ENCODE measurements at places on chromosomes 7 and 10.

DNA sequence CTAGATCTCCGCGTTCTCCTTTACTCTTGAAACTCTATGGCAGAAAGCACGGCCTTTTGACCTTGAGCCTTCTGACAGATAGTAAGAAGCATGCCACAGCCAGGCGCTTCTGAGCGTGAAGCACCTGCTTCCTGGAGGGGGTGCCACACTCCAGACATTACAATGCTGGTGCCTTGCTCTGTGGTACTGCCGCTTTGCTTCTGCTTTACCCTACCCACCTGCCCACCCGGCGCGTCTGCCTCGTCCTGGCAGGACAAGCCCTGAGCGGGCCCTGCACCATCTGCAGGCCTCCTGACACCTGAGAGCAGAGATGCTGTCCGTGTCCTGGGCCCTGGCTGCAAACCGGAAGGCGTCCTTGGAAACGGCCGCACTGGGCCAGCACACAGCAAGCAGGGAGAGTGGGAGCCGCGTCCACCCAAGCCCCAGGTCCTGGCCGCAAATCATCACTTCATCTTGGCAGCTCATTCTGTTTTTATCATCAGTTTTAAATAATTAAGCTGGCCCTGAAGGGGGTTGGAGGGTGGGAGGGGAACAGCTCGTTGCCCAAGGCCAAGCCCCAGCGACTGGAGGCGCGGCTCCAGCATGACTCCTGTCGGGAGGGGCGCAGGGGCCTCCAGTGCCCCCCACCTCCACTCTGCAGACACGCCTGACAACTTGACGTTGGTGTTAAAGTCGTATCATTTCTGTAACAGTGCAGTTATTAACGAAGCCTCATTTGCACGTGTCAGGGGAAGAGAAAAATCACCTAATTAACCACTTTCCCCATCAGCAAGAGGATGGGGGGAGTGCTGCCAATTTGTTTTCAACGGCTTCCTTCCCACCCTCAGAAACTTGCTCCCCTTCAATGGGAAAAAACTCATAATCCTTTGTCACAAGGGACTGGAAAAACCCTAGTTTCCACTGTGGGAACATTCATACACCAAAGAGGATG, 132.2 kb downstream of the MAD1L1 start:
- no peak for DNase-seq
- H3K4me3 ChIP-seq: no peak overlapping the region
- no peaks in the 10 kb centered on the region for H3K27me3 ChIP-seq
- H3K4me1 ChIP-seq: peaks cover 23% of the 10 kb centered on the region
- peaks cover 2% of the 10 kb centered on the region for H3K36me3 ChIP-seq

DNA sequence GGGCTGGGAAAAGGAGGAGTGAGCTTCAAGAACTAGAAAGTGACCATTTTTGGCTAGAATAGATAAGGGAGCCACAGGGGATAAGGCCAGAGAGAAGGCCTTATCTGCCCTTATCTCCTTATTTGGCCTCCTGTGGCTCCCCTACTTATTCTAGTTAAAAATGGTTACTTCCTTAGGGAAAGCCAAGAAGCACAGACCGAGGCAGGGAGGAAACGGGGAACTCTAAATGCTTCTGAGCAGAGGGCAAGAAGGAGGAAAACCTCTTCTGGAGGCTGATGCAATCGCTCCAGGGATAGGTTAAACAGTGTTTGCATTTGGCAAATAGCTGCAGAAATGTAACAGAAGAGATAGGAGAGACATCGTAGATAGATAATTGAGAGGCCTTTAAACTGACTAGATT, 18.6 kb downstream of the NRP1 start:
- no peaks in the 10 kb centered on the region for H3K36me3 ChIP-seq
- no peak for DNase-seq
- no peak overlapping the region for H3K27ac ChIP-seq
- no peaks in the 10 kb centered on the region for H3K27me3 ChIP-seq
- H3K4me1 ChIP-seq: no peaks in the 10 kb centered on the region

GRCh38 chr7:148262721-148263229, 327.8 kb upstream of the C7orf33 start:
- no peaks in the 10 kb centered on the region for H3K36me3 ChIP-seq
- H3K27me3 ChIP-seq: no peaks in the 10 kb centered on the region
- H3K4me1 ChIP-seq: peaks cover 1% of the 10 kb centered on the region
- peak; percentile 68 for DNase-seq
- H3K4me3 ChIP-seq: no peak overlapping the region

DNA sequence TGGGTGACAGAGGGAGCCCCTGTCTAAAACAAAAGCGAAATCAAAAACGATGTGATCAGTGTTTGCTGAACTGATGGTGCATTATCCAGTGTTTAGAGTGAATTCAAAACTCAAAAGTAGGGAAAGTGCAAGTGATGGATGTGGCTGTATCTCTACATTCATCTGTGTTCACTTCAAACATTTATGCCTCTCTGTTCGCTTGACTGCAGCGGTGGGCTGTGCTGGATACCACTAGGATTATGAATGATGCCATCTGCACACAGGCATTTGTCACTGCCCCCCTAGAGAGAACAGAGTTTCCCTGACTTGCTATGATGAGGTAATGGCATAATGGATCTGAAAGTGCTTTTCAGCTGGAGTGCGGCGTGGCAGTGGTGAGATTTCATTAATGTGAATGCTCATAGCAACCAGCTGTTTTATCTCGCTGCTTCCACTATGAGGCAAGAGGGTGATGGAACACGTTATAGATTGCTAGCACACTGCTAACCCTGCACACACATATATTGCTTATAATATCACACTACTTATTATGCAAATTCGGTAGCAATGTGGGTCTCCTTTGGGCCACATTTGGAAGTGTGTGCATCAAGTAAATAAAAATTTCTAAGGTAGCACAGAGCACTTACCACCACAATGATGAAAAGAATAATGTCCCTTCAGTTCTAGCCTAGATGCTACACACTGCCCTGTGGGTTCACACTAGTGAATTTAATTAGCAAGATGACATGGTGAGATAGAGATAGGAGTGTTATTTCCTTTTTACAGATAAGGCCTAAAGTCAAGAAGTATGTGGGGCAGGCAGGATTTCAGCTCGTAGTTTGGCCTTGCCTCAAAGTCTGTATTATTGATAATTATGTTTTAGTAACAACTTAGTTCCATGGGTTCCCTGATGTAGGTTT, 164.7 kb downstream of the CAMK1D start:
- peaks cover 9% of the 10 kb centered on the region for H3K4me1 ChIP-seq
- H3K36me3 ChIP-seq: no peaks in the 10 kb centered on the region
- H3K27me3 ChIP-seq: no peaks in the 10 kb centered on the region
- H3K4me3 ChIP-seq: no peak overlapping the region
- DNase-seq: no peak

DNA sequence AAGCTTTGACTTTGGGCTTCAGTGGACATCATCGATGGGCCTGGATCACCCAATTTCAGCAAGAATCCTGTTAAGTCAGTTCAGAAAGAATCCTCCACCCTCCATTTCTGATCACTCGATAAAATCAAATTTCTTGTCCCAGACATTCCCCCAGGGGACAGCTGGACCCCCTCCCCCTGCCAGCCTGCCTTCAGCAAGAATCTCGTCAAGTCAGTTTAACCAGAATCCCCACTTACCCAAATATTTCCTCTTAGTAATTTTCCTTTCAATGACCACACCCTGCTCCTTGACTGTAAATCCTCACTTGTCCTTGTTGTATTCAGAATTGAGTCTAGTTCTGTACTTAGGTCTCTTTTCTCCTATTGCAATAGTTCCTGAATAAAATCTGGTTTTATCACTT, 766.9 kb downstream of the XPNPEP1 start:
- no peak overlapping the region for H3K4me3 ChIP-seq
- no peaks in the 10 kb centered on the region for H3K4me1 ChIP-seq
- H3K27ac ChIP-seq: no peak overlapping the region
- no peaks in the 10 kb centered on the region for H3K27me3 ChIP-seq
- H3K36me3 ChIP-seq: no peaks in the 10 kb centered on the region

- H3K4me3 ChIP-seq: no peak overlapping the region
- no peaks in the 10 kb centered on the region for H3K27me3 ChIP-seq
- no peak for DNase-seq
These were observed 16.8 kb upstream of the MYPN start for GRCh38 chr10:68092512-68092911.

- no peaks in the 10 kb centered on the region for H3K4me1 ChIP-seq
- no peaks in the 10 kb centered on the region for H3K36me3 ChIP-seq
- no peak overlapping the region for H3K4me3 ChIP-seq
- no peak overlapping the region for H3K27ac ChIP-seq
These were observed 2.9 kb upstream of the IFRD1 start for GRCh38 chr7:112447406-112447805.

DNA sequence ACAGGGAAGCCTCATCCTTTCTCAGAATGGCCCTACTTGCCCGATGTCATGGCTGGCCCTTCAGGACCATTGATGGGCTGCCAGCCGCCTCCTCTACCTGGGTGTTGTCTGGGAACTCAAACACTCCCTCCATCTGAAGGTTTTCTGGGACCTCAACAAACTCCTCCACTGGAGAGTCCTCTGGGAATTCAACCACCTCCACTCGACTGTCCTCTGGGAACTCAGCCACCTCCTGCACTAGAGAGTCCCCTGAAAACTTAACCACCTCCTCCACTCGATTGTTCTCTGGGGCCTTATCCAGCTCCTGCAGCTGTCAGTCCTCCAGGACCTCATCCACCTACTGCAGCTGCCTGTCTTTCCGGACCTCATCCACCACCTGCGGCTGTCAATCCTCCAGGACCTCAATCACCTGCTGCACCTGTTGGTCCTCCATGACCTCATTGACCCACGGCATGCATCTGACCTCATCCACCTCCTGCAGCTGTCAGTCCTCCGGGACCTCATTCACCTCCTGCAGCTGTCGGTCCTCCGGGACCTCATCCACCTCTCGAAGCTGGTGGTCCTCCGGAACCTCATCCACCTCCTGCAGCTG, 37.1 kb downstream of the MAT1A start:
- H3K27me3 ChIP-seq: no peaks in the 10 kb centered on the region
- DNase-seq: no peak
- H3K27ac ChIP-seq: no peak overlapping the region
- H3K36me3 ChIP-seq: no peaks in the 10 kb centered on the region
- peaks cover 3% of the 10 kb centered on the region for H3K4me1 ChIP-seq
- peak overlapping the region; percentile 55 for H3K4me3 ChIP-seq

DNA sequence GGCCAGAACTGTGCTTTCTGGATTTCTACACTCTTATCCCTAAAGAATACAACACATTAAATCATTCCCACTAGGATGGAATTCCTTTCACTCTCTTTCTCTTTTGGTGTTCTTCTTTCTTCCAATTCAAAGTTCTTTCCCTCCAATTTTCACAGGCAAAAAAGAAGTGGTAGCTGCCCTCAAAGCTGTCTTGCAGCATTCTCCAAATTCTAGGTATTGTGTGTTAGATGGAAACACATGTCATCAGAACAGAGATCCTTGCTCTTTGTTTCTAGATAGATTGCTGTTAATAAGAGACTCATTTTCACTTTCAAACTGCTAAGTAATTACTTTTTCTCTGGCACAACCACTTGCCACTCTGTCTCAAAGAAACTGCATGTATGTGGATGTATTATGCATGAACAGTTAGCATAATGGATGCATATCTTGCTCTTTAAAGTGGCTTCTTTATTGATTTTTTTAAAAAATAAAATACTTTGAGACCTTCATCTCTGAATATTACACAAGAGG, 31.0 kb downstream of the SHTN1 start:
- no peak for DNase-seq
- no peak overlapping the region for H3K4me3 ChIP-seq
- no peak overlapping the region for H3K27ac ChIP-seq
- H3K27me3 ChIP-seq: no peaks in the 10 kb centered on the region
- H3K4me1 ChIP-seq: peaks cover 7% of the 10 kb centered on the region

All from neuronal stem cell (in vitro differentiated cells).